ENCODE measurements at places on chromosomes 16 and 17.

DNA sequence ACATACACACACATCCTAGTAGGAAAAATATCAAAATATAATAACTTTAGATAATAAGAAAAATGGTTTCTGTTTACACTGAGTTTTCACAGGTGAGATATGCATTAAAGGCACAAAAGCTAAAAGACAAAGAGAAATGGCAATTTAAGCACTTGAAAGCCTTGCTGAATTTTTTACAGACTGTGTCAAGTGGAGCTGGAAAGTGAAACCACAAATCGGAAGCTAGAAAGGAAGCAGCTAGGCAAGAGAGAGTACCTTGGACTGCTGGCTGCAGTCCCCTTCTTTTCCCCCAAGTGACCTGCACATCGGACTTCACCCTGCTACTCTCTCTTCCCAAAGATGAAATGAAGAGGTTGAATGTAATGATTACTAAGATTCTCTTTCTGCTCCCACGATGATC is 135.1 kb downstream of the CDH13 start:
- DNase-seq, result no peak

GRCh38 chr17:72898725-72899124 is 193.8 kb downstream of the SLC39A11 start:
- no peak for DNase-seq

- DNase-seq, result peak; percentile 70
These were observed 504 bp downstream of the MAZ start for GRCh38 chr16:29806641-29807425.

GRCh38 chr16:67259705-67260104 is 10.9 kb downstream of the SLC9A5 start:
- no peak for DNase-seq

GRCh38 chr17:34368946-34369500 is 6.0 kb upstream of the CCL1 start:
- no peak for DNase-seq

DNA sequence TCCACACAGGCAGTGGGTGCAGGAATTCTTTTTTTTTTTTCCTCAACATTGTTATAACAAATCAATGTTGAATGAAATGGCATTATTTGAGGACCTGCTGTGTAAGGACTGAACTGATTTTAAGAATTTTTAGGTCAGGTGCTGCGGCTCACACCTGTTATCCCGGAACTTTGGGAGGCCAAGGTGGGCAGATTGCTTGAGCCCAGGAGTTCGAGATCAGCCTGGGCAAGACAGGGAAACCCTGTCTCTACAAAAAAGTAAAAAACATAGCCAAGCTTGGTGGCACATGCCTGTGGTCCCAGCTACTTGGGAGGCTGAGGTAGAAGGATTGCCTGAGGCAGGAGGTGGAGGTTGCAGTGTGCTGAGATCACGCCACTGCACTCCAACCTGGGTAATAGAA is 12.4 kb downstream of the MPRIP start:
- no peak for DNase-seq

- DNase-seq, result peak; percentile 64
These were observed 13.2 kb downstream of the IL4R start for GRCh38 chr16:27326738-27327585.

DNA sequence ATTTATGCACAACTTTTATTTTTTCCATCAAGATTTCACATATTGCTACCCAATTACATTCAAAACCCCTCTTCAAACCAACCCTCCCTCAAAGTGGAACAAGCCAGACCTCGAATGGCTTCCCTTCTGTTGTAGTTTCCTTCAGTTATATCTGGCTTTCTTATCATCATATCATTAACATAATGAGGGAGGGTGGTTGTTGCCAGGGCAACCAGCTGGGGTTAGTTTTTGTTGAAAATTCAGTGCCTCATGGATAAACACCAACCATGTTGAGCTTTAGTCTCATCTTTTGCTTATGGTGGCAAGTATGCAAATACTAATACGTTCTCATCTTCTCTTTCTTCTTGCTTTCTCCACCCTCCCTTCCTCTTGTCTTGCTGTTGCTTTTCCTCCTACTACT is 359.7 kb downstream of the CDH11 start:
- DNase-seq, result no peak

DNA sequence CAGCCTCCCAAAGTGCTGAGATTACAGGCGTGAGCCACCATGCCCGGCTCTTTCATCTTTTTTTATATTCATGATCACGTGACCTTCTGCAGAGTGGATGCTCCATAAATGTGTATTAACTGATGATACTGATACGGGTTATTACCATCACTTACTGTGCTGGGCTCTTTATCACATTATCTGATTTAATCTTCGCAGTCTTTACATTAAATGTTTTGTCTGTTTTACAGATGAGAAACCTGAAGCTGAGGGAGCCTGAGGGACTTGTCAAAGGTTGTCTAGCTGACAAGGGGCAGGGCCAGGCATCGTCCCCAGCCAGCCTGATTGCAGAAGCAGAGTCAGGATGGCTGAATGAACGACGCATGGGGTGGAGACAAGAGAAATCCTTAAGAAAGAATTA is 104.4 kb downstream of the NTN1 start:
- DNase-seq, result no peak

DNA sequence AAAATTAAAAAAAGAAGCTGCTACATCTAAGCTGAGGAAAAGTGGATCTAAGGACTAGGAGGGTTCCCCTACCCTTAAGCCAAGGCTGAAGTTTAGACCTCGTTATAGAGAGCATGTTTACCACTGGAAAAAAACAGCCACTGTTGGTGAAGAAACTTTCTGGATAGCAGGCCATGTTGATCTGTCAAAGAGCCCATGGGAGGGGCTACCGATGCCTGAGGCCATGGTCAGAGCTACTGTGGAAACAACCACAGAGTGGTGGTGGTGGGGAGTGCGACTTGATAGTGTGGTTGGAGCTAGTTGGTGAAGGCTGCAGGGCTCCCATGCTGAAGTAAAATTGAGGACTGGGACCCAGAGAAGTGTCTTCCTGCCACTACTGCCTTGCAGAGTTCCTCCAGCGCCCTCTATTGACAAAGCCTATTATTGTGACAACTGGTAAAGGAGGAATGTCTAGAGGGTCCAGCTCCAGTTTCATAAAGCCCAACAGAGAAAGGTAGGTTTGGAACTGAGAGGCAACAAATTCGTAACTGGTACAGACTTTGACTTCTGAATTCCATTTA is 12.7 kb upstream of the FAM20A start:
- no peak for DNase-seq

Measured in activated CD4-positive, alpha-beta T cell treated with anti-CD3 and anti-CD28 coated beads, Interleukin-2, amount 50 U/mL, for 48 hours (primary cell).